Uterus (tissue), 4 donors: ENCODE measurements at places on chromosomes 1 and 21. TPM values are rescaled to one million over a fixed set of nuclear protein-coding genes. Genes with fewer than 3 reads are reported as not detected.

DNA sequence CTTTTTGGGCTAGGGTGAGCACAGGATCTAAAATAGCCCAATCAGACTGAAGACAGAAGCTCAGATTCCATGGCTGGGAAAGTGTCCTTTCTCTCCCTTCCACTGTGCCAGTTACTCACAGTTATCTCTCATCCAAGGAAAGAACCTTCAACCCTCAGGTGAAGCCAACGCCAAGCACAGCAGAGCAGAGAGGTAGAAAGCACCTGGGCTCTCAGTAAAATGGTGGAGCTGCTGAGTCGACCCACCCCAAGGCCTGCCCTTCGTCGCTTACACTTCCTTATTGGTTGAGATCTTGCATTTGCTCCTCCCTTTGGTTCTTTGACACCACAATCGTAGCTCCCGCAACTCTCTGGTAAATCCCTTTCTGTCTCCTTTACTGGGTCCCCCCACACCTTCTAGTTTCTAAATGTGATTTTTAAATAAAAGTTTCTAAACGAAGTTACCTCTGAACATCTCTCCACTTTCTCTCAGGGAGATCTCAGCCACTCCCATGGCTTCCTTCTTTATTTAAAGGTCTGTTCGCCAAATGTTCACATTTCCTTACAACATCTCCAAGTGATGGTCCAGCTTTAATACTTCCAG, 27.5 kb upstream of the SLC30A1 start:
- no peaks in the 10 kb centered on the region for H3K27me3 ChIP-seq
- DNase-seq, result no peak
- H3K36me3 ChIP-seq, result no peaks in the 10 kb centered on the region
- no peak overlapping the region for H3K27ac ChIP-seq
- H3K4me1 ChIP-seq, result no peaks in the 10 kb centered on the region
- no peak overlapping the region for H3K4me3 ChIP-seq

GRCh38 chr1:82064691-82065090, 264.0 kb downstream of the ADGRL2 start:
- H3K4me3 ChIP-seq, result no peak overlapping the region
- no peaks in the 10 kb centered on the region for H3K4me1 ChIP-seq
- no peaks in the 10 kb centered on the region for H3K36me3 ChIP-seq
- no peaks in the 10 kb centered on the region for H3K27me3 ChIP-seq
- no peak overlapping the region for H3K27ac ChIP-seq

GRCh38 chr1:70896224-70896623, 151.4 kb downstream of the PTGER3 start:
- H3K27ac ChIP-seq, result peak overlapping the region; percentile 18
- no peaks in the 10 kb centered on the region for H3K4me1 ChIP-seq
- no peaks in the 10 kb centered on the region for H3K27me3 ChIP-seq
- no peak overlapping the region for H3K4me3 ChIP-seq
- DNase-seq, result no peak
- no peaks in the 10 kb centered on the region for H3K36me3 ChIP-seq

- no peaks in the 10 kb centered on the region for H3K36me3 ChIP-seq
- H3K4me3 ChIP-seq, result no peak overlapping the region
- H3K27me3 ChIP-seq, result no peaks in the 10 kb centered on the region
- no peak overlapping the region for H3K27ac ChIP-seq
- no peaks in the 10 kb centered on the region for H3K4me1 ChIP-seq
Observed at GRCh38 chr1:71414179-71414578, 333.3 kb upstream of the ZRANB2 start.

DNA sequence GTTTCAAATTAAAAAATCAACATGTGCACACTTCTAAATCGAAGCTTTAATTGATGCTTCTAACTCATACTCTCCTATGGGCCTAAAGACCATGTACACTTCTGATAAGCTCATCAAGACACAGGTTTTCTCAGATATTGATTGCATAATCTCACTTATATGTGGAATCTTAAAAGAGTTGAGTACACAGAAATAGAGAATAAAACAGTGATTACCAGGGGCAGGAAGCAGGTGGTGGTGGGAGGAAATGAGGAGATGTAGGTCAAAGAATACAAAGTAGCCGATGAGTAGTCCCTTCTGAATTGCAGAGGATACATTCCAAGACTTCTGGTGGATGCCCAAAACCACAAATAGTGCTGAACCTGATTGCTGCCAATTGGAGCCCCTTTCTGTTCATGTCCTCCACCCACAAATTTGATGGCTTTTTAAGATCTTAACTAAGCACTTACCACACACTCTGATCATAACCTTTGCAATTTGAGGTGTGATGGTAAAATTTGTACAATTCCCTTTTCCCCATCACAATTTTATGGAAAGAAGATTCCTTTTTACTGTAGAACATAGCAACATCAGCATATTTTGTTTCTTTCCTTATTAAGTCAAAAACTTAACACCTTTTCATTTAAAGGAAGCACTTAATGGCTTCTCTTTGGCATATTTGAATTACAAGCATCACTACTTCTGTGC, 3.3 kb upstream of the CD1B start:
- H3K27ac ChIP-seq, result no peak overlapping the region
- H3K4me1 ChIP-seq, result no peaks in the 10 kb centered on the region
- H3K36me3 ChIP-seq, result no peaks in the 10 kb centered on the region
- DNase-seq, result no peak
- H3K4me3 ChIP-seq, result no peak overlapping the region
- no peaks in the 10 kb centered on the region for H3K27me3 ChIP-seq

Gene PLA2G2F
- 0.07 TPM for total RNA-seq

- H3K4me3 ChIP-seq, result peak overlapping the region; percentile 66
- no peak for DNase-seq
- H3K36me3 ChIP-seq, result no peaks in the 10 kb centered on the region
- H3K27me3 ChIP-seq, result no peaks in the 10 kb centered on the region
Observed at GRCh38 chr1:116908820-116909511, 750 bp upstream of the PTGFRN start.

GRCh38 chr1:200907611-200908097, 13.0 kb downstream of the INAVA start:
- no peaks in the 10 kb centered on the region for H3K4me1 ChIP-seq
- DNase-seq, result no peak
- H3K27me3 ChIP-seq, result no peaks in the 10 kb centered on the region
- no peak overlapping the region for H3K4me3 ChIP-seq
- H3K36me3 ChIP-seq, result no peaks in the 10 kb centered on the region
- H3K27ac ChIP-seq, result no peak overlapping the region

Gene LRRC53
- total RNA-seq, result 0.21 TPM

GRCh38 chr1:204294357-204294756, 65.4 kb downstream of the PLEKHA6 start:
- no peaks in the 10 kb centered on the region for H3K36me3 ChIP-seq
- peak overlapping the region; percentile 76 for H3K27ac ChIP-seq
- peaks cover 7% of the 10 kb centered on the region for H3K4me1 ChIP-seq
- no peaks in the 10 kb centered on the region for H3K27me3 ChIP-seq
- DNase-seq, result peak; percentile 84
- no peak overlapping the region for H3K4me3 ChIP-seq

- H3K4me1 ChIP-seq, result peaks cover 13% of the 10 kb centered on the region
- no peak overlapping the region for H3K4me3 ChIP-seq
- H3K27ac ChIP-seq, result peak overlapping the region; percentile 82
- DNase-seq, result no peak
Observed at GRCh38 chr1:12540580-12541273, 77.3 kb downstream of the DHRS3 start.

Gene PGBD5
- under 0.01 TPM for total RNA-seq

Gene TAS1R3
- total RNA-seq, result 0.34 TPM

DNA sequence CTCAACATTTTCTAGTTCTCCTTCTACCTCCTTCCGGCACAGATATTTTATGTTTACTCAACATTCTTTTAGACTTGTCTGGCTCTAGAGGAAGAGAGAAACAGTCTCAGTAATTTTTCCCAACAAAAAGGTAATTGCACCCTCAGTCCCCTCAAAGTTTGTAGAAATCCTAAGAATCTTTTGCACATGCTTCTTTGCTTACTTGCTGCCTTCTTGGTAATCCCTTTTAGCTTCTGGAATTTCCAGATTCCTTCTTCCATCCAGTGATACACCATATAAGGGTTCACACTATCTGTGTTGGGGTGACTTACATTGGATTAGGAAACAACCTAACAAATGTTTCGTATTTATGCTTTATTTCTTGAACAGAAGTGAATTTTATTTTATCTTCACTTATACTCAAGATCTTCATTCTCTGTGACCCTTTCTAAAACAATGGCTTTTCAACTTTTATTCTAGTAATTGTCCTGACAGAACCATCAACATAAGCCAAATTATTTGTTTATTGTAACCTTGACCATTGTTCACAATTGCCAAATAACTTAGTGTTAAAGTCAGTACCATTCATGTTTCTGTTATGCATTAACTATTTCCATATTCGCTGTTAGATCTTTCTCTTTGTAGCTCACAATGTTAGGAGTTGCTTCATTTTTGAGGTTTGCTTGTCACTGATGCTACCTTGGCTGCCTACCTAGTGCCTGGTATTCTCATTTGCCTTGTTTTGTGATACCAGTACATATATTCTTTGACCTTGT, 238.1 kb downstream of the HMCN1 start:
- H3K36me3 ChIP-seq, result no peaks in the 10 kb centered on the region
- no peak overlapping the region for H3K27ac ChIP-seq
- H3K4me1 ChIP-seq, result no peaks in the 10 kb centered on the region
- H3K27me3 ChIP-seq, result no peaks in the 10 kb centered on the region
- no peak for DNase-seq
- no peak overlapping the region for H3K4me3 ChIP-seq

DNA sequence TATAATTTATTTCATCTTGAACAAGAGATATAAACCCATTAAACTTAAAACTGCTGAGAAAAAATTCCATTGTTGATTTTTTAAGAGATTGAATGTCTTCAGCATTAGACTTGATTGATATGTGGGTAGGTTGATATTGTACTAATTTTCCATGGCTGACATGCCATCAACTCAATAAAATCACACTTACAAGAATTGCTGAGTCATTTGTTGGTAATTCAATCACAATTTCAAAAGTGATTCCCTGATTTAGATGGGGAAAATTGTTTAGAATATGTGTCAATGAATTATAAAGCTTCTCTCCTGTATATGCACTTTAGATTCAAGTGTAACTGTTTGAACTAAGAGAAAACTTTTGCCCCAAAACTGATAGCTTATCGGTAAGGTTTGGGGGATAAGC, 223.5 kb upstream of the NCAM2 start:
- H3K36me3 ChIP-seq, result no peaks in the 10 kb centered on the region
- H3K4me3 ChIP-seq, result no peak overlapping the region
- H3K27me3 ChIP-seq, result no peaks in the 10 kb centered on the region
- no peaks in the 10 kb centered on the region for H3K4me1 ChIP-seq
- H3K27ac ChIP-seq, result no peak overlapping the region

- DNase-seq, result no peak
- no peak overlapping the region for H3K27ac ChIP-seq
- no peak overlapping the region for H3K4me3 ChIP-seq
- no peaks in the 10 kb centered on the region for H3K27me3 ChIP-seq
Observed at GRCh38 chr1:206709322-206709721, 24.6 kb downstream of the MAPKAPK2 start.

DNA sequence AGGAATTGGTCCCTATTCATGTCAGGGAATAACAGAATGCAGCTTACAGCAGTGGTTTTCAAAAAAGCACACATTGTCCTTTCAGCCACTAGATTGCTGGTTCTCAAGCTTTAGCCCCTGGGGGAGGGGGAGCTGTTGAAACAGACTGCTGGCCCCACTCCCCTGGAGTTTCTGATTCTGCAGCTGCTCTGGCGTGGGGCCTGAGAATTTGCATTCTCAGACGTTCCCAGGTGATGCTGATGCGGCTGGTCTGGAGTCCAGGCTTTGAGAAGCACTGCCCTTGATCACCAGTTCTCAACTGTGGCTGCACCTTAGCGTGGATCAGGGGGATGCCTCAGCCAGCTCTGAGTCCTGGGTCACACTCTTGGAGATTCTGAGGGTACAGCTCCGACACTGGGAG, 62.7 kb upstream of the LAPTM5 start:
- H3K4me1 ChIP-seq, result peaks cover 5% of the 10 kb centered on the region
- DNase-seq, result no peak
- no peak overlapping the region for H3K27ac ChIP-seq
- H3K27me3 ChIP-seq, result no peaks in the 10 kb centered on the region
- no peaks in the 10 kb centered on the region for H3K36me3 ChIP-seq

Gene EPHX1
- total RNA-seq, result 156 TPM

DNA sequence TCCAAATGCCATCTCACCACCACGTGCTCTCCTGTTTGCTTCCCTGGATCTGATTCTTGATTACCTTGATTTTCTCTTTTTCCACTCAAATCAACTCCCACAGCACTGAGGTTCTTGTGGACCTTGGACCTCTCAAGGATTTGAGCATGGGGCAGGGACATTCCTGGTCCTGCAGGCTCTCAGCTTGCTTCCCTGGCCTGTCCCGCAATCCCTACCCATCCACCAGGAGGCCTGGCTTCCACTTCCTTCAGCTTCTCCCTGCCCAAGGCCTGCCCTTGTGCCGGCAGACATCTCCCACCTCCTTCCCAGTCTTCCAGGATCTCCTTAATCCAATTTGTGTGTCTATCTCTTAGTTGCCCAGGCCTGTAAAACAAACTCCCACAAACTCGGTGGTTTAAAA, 21.6 kb downstream of the PLA2G2A start:
- no peak for DNase-seq
- no peak overlapping the region for H3K4me3 ChIP-seq
- no peaks in the 10 kb centered on the region for H3K36me3 ChIP-seq
- H3K27ac ChIP-seq, result no peak overlapping the region
- H3K4me1 ChIP-seq, result no peaks in the 10 kb centered on the region

DNA sequence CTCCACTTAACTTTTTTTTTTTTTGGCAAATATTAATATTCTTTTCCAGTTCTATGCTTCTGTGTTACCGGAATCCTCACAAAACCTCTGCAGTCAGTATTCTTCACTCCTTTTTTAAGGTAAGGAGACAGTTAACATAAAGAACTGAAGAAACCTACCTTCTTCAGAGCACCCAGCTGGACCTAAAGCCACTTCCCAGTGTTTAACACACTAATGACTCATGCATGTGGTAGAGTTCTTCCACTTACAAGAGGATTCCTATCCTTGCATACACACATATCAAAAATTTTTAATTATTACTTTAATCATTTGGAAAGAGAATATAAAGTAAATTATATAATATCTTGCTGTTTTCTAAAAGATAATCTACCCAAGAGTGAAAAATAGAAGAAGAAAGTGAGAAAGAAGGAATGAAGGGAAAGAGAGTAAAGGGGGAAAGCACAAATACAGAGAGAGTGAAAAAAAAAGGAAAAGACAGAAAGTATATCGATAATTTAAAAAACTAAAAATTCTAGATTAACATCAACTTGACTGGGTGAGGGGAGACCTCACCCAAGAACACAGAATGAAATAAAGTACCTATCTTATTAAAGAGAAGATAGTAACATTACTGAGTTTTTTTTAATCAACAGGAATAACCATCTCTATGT, 54.9 kb downstream of the ENAH start:
- no peak overlapping the region for H3K27ac ChIP-seq
- no peak for DNase-seq
- H3K4me1 ChIP-seq, result peaks cover 2% of the 10 kb centered on the region
- H3K27me3 ChIP-seq, result no peaks in the 10 kb centered on the region
- H3K36me3 ChIP-seq, result no peaks in the 10 kb centered on the region

Gene COL18A1
- total RNA-seq, result 73.0 TPM

Gene HPDL
- total RNA-seq, result 1.4 TPM

Gene KAZN
- 0.77 TPM for total RNA-seq
